ENCODE measurements at places on chromosomes 3 and 15.

DNA sequence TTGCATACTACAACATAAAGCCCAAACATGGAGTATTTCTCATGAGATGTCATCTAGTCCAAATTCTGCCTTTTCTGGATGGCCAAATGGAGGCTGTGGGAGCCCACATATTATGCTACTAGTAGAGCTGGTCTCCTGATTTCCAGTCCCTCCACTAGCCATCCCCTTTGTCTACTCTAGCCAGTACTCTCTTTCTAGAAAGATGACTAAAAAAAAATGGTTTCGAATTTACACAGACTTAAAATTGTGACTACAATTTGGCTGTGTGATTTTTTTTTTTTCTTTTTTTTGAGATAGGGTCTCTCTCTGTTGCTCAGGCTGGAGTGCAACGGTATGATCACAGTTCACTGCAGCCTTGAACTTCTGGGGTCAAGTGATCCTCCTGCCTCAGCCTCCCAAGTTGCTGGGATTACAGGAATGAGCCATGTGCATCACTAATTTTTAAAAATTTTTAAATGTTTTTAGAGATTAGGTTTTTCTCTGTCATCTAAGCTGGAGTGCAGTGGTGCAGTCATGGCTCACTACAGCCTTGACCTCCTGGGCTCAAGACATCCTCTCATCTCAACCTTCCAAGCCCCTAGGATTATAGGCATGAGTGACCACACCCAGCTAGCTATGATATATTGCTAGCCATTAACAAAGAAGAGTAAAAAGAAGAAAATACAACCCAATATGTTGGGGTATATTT lies 273.9 kb downstream of the ADAMTSL3 start:
- DNase-seq = no peak

DNA sequence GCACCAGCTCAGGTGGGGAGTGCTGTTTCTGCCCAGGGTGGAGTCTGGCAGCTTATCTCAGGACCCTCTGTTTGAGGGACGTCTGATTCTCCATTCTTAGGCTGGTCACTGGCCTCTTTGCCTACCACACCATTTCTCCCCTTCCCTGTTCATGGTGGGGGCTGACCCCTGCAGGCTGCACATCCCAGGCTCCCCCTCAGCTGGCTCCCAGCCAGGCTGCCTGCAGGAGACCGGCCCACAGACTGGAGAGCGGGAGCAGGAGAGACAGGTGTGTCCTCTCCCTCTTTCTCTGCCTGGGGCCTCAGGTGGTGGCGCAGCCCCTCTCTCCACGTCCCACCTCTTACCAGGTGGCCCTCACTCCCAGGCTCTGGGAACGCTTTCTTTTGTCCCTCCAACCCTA lies 60.8 kb downstream of the RAB11A start:
- DNase-seq = no peak

DNA sequence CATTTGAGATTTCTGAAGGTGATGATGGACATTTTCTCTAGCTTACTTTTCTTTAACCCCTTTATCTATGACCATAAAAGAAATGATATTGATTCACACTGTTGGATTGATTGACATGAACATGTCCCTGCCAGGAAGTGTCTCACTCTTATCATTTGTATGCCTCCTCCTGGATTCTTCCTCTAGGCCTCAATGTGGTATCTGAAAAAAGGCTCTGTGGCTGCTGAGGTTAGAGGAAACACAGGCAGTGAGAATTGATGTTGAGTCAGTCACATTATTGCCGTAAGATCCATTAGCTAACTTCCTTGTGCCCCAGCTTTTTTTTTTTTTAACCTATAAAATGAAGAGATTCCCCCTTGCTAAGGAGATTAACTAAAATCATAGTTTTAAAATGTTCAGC lies 8.0 kb upstream of the THRB start:
- DNase-seq = no peak

DNA sequence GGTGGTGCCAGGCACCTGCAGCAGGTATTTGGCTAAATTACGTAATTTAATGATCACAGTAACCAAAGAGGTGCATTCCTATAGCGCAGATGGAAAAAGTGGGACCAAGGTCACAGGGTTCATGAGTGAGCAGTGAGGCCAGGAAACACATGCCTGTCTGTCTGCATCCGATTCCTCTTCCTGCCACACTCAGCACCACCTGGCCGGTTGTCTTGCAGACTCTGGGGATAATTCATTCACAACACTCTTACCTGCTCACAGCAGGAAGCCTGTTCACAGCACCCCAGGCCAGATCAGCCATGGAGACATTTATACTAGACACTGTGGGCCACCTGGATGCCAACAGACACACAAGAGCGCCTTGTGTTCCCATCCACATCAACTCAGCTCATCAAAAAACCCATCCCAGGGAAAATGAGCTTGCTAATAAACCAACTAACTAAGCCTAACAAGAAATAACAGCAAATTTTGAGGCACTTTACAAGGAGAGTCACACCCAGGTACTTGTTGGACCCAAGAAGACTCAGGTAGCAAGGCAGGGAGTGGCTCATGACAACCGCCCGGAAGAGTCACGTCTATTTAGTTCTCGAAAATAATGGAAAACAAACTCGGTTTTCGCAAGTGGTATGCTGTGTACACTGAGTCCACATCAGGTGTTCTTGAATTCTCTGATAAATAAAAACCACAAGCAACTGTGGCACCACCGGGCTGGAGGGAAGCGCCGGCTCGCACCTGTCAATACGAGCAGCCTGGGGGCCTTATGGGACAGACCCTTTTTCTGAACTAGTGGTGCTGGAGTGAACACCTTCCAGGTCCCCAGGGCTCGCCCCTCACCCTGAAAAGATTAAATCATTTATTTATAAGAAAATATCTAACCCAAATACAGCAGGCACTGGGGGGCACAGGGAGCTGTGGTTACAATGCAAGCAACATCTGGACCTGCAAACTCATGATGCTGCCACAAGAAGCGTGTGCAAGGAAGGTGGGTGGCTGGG lies 40.5 kb downstream of the FAM174B start:
- no peak for DNase-seq

DNA sequence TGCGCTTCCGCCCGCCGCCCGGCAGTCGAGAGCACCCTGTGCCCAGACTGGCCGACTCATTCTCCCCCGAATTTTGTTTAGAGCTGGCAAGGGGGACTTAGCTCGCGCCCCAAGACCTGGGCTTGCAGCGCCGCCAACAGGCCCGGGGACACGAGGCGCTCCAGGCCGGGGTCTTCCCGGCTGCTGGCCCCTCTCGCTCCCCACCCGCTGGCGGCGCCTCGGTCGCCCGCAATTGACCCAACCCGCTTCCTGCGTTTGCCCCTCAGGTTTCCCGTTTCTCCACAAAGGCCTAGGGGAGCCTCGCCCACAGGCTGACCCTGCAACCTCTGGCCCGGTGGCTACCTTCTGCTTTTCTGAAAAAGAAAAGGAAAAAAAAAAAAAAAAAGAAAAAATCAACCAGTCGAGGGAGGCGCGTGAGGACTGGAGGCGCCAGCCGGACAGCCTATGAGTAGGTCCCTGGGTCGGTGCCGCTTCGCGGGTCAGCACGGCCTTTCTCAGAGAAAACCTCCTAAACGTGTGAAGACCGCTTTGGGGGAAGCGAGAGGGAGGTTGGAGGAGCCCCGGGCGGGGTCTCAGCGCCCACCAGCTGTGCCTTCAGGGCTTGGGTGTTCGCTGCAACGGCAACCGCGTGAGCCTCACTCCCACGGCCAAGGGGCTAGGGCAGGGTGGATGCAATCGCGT lies 7.2 kb downstream of the FOXL2 start:
- peak; percentile 73 for DNase-seq

DNA sequence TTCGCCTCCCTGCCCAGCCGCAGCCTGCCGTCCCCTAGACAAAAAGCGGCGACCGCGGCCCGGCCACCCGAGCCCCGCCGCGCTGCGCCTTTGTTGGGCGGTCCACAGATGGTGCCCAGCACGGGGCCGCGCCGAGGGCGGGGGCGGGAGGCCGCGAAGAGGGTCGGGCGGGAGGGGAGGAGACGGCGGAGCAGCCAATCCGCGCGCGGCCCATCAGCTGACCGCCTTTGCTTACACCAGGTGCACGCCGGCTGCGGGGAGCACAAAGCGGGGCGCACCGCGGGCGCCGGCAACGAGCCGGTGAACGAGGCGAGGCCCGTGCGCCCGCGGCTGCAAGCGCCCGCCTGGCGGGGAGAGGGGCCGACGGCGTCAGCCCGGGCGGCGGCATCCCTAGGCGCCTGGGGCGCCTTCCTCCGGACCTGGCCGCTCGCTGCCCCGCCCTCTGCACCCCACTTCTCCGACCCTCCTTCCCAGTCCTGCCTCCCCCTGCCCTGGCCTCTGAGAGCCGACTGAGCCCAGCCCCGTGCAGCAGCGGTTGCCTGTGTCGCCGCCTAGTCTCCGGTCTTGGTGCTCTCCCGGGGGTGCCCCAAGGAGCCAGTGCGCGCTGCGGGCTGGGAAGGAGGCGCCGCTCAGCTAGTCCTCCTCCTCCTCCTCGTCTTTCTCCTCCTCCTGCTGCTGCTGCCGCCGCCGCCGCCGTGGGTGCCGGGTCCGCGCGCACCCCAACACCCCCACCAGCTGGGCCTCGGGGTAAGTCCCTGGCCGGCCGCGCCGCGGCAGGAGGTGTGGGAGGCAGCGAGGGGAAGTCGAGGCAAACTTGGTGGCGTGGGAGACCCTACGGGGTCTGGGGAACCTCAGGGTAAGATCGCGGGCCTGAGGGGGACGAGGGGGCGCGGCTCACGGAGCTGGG lies at the start of gene LRRN1:
LRRN1 (plus strand) TSS at position 259 of the 907 bp plus-strand sequence. CDS start 45,211 bp downstream, outside the sequence.
- DNase-seq = peak; percentile 87

GRCh38 chr3:186950402-186951093 lies 20.2 kb downstream of the ST6GAL1 start:
- DNase-seq = no peak

GRCh38 chr3:194989241-194989640 lies 281.7 kb downstream of the XXYLT1 start:
- no peak for DNase-seq

GRCh38 chr3:50749822-50750221 lies 75.1 kb downstream of the DOCK3 start:
- no peak for DNase-seq

Measured in retina (tissue), 1 donor.